ENCODE measurements at places on chromosomes 7 and 10.

- DNase-seq = no peak
Observed at GRCh38 chr7:155829796-155830470, 17.7 kb upstream of the SHH start.

DNA sequence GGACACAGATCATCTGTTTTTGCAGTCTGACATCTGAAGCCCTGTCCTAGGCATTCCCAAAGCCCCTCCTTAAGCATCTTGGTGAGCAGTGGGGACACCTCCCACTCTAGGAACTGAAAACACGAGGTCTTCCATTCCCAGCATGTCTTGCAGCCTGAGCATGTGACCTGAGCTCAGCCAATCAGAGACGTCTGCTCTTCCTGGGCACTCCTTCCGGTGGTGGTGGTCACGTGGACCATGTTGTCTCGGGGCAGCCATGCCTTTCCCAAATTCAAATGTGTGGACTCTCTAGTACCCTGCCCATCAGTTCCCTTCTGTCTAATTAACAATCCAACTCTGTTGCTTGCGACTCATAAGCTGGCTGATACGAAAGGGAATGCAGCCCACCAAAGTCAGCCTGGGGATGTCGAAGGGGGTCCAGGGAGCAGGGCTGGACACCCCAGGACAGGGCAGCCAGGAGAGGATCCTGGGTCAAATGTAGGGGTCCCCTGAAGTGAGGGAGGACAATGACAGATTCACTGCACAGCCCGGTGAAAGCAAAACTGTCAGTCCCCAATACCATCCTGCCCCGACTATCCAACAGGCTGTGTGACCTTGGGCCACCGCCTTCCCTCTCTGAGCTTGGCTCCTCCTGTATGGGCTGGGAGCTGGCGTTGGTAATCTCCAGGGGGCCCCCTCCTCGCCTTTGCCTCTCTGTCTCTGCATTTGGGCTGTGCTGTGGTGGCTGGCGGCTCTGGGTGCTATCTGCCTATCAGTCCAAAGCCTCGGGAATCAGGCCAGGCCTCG, 57.4 kb upstream of the BAIAP2L1 start:
- no peak for DNase-seq

DNA sequence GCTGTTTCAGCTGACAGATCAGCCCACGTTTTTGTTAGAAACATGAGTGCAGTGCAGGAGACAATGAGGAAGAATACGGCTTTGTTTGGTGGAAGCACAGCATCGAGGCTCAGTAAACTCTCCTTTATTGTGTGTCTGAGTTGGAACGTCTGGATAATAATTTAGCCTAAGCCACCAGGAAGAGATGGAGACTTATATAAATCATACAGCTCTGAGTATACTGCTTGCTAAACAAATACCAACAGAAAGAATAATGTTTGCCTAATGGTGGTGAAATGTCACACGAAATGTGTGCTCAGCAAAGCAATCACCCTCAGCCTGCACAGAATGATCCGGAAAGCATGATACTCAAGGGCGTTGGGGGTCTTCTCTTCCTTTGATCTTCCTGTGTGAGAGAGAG, 664.1 kb upstream of the ADARB2 start:
- no peak for DNase-seq

GRCh38 chr10:89294721-89295239, 7.1 kb upstream of the IFIT2 start:
- no peak for DNase-seq

DNA sequence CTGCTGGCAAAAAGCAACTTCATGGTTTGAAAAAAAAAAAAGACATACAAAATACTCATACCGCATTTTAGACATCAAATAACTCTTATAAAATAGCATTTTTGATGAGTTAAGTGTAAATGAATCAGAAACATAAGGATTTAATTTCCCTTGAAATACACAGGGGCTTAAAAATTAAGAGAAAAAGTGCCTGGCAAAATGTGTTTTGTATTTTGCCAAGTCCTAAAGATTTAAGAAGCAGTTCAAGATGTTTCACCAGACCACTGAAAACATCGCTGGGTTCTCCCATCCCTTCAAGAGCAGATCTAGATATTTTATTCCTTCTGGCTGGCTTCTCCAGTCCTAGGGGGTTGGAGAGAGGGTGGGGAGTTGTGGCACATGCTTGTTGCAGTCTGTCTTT, 396.4 kb downstream of the INHBA start:
- no peak for DNase-seq

DNA sequence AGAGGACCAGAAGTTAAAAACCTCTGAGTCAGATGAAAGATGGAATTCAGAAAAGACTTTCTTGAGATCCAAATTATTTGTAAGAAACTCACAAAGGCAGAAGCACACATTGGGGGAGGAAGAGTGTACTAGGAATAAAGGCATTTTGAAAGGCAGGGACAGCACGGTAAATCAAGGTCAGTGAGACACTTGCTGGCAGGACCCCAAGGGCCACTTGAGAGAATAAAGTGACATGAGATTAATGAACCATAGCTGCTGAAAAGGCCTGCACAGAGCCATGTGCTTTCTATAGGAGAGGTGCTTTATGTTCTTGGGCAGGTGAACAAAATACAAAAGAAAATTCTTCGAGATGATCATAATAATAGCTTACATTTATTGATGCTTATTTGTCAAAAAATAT, 929.9 kb upstream of the MBL2 start:
- DNase-seq = no peak

GRCh38 chr7:73606801-73607691, 17.3 kb downstream of the MLXIPL start:
- no peak for DNase-seq

GRCh38 chr7:19146699-19147098, 1.5 kb upstream of the FERD3L start:
- no peak for DNase-seq

DNA sequence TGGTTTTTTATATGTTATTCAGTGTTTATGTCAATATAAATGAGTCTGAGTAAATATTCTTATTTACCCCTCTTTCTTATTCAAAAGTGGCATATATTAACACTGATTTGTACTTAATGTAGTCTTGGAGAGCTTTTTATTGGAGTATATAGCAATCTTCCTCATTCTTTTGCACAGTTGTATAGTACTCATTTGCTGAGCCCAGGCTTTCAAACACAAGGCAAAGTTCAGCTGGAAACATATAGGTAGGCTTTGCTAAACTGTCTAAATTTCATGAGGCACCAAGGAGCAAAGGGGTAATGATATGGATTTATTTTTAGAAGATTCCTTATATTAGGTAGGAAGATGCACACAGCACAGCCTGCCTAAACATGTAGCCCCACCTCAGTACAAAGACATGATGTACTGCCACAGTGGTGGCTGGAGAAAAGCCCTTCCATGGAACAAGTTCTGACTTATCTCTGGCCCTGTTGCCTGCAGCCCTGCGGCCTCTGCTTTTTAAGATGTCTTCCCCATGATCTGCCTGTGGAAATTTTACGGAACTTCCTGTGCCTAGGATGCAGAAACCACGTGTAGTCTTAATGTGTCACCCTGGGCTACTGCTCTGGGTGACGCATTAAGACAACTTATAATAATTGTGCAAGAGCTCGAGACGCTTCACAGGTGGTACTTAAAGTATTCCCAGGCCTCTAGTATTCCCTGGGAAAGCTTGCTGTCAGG, 9.6 kb upstream of the PDCD4 start:
- no peak for DNase-seq

GRCh38 chr10:6522230-6522629, 57.8 kb downstream of the PRKCQ start:
- DNase-seq = no peak

- DNase-seq = no peak
Observed at GRCh38 chr10:71367271-71367670, 29.4 kb upstream of the CDH23 start.

DNA sequence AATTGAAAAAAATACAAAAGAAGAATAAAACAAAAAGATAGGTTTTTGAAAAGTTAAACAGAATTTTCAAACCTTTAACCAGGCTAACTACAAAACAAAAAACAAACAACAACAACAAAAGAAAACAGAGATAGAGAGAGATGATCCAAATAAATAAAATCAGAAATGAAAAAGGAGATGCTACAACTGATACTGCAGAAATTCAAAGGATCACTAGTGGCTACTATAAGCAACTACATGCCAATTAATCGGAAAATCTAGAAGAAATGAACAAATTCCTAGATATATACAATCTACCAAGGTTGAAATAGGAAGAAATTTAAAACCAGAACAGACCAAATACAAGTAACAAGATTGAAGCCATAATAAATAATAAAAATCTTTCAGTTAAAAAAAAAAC, 326.8 kb upstream of the VSTM2A start:
- no peak for DNase-seq

DNA sequence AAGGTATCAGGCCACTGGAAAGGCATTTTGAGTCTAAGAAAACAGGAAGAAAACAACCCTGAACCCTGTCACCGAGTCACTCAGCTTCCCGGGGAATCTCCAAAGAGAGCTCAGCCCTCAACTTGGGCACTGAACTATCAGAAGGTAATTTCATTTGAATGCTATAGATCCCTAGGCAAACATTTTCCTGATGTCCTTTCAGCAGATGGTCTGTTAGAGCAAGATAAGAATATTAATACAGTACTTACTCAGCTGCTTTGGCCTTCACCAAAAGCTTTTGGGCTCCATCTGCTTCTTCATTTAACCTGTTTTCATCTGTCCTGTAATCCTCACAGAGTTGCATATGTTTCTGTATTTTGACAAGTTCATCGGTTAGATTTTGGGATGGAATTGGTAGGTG, 34.2 kb upstream of the LAMB1 start:
- no peak for DNase-seq

DNA sequence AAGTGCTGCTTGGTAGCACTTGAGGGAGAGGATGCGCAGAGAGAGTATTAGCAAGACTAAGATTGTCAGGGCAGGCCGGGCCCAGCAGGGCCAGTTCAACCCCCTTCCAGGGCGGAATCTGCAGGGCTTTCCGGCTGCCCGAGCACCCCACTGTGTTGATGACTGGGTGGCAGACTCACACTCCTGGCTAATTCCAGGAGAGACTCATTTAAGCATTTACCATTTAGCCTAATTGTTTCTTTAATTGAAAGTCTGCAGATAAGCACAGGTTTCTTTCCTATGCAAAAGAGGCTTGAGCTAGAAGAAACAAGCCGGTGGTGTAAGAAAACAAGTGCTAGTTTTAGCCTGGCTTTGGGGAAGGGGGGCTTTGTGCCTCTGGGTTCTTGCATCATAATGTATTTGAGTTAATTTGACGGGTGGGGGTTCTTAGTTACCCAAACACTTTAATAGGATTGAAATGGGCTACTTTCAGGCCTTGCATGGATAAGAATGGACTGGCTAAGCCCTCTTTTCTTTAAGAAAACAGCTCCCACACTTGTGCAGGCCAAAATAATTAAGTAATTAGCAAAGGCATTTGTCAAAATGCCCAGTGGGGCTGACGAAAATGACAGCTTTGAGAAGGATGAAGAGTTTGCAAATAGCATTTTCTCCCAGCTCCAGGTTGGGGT, 201.3 kb downstream of the MYOF start:
- DNase-seq = no peak

DNA sequence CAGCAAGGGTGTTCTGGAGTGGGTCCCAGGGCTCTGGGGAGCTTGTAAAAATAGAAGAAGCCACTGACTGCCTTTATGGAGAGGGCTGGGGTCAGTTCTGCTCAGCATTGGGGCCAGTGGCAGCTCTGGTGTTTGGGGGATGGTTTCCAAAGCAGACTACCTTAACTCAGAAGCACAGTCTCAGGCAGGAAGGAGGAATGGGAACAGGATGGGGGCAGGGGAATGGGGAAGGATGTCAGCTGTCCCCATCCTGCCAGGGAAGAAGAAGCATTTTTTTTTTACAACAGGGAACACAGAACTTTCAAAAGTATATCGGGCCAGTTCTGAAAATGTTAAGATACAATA, 28.8 kb downstream of the TSPAN15 start:
- no peak for DNase-seq

DNA sequence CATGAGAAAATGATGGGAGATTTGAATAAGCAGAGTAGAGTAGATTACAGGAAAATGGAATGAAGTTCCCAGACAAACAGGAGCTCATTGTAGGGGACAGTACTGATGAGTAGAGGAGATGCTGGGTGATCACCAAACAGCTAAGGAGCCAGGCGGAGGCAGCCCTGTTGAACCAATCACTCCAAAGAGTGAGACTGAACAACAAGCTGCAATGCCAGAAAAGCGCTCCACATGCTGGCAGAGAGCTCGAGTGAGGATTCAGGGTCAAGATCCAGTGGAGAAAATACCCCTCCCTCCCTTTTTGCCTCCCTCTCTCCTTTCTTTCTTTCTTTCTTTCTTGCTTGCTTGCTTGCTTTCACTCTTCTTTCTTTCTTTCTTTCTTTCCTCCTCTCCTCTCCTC, 133.3 kb downstream of the PFKFB3 start:
- no peak for DNase-seq

DNA sequence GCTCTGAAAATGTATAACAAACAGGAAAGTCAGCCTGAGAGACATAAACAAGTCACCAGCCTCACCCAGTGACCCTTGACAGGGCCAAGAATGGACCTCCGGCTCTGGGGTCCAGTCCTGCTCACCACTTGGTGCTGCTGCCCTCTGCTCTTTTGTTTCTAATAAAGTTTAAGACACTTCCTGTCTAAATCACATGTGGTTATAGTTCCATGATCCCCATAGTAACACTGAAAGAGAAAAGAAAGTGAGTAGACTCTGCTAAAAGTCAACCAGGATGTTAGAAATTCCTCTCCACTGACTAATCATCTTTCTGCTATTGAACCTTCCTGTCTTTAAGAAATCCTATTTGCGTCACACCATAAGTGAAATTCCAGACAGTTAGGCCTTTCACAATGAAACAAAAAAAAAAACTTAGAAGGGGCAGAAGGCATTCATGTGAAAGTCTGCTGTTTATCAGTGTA, 179.2 kb upstream of the BET1 start:
- no peak for DNase-seq

Data from cortex of kidney (tissue), 1 donor.